C1 segment of cervical spinal cord (tissue), 14 donors: ENCODE measurements at places on chromosomes 7 and 10.
A peak's percentile ranks its signal among the peaks of the same experiment; 100 is the strongest.

DNA sequence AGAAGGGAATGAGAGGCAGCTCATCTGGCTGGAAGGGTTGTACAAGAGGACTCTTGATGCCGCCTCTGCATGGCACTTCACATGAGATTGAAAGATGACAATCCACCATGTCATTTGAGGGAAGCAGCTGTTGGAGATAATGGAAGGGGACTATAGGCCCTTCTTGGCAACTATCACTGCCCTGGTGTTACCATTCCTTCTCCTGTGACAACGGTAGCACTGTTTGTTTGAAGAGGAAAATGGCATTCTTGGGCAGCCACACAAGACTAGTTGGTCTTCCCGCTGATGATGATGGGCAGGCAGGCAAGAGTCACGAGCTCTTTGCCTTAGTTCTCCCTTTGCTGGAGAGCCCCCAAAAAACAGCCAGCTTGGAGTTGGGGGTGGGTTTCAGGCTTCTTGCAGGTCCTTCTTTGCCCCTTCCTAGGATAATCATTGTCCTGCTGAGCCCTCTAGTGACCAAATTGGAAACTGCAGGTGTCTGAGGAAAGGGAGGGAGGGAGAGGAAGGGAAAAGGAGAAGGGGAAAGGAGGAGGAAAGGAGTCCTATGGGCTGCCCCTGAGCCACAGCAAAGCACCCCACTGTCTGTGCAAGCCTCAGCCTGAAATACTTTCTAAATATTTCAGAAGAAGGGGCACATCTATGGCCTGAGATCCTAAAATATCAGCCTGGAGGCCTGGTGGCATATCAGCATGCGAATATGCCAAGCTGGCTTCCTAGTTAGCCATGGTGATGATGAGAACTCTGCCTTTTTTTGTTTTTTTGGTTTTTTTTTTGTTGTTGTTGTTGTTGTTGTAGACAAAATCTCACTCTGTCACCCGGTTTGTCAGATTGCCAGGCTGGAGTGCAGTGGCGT, 165.6 kb upstream of the KMT2E start:
- DNase-seq, result peak; percentile 73

DNA sequence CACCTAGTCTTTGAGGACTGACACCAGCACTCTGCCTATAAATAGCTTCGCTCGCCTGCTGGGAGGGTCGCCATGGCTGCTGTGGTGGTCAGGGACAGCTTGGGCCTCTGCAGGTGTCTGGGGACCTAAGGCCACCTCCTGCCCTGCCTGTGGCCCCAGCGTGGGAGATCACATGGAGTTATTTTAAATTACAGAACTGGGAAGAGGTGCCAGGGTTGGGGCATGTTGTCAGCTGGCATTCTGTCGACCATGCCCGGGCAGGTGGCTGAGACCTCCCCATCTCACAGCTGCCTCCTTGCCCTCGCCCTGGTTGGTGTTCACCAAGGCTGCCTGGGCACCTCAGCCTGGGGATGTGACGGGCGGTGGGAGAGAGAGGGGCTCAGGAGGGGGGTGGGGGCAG, 18.1 kb downstream of the SHH start:
- no peak for DNase-seq

- DNase-seq, result peak; percentile 91
These were observed 46.3 kb downstream of the PDK4 start for GRCh38 chr7:95549818-95550529.

DNA sequence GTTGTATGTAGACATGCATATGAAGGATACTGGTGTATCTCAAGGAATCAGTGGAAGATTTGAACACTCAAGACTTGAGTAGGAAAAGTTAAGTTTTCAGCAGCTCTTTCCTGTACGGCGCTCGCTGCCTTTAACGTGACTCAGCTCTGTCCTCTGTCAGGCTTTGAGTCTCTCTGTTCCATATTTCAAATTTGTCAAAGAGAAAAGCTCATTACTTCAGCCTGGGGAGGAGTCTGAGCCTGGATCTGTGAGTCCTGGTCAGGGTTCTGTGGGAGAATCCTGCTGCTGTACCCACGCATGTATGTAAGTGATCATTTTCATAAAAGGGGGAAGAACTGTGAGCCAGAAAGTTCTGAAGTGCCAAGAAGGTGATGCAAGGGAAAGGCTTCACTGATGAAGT, 13.8 kb upstream of the MPP7 start:
- DNase-seq, result no peak

GRCh38 chr10:71073451-71074175, 138.8 kb upstream of the UNC5B start:
- DNase-seq, result no peak

- no peak for DNase-seq
These were observed 21.3 kb downstream of the GBF1 start for GRCh38 chr10:102266670-102267069.

DNA sequence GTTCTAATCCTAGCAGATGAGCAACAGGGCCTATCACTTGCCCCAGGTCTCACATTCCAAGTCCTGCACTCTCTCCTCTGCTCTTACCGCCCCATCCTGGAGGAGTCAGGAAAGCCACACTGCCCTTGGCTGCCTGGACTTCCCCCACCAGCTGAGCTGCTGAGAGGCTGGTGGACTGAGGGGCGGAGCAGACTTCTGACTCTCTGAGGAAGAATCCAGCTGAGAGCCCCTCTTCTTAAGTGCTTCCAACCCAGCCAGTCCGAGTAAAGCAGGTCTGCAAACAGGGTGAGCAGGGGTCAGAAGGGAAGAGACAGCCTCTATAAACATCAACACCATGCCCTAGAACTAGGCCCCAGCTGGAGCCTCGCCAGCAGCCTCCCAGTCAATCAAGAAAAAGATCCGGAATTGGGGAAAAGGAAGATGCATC, 92.4 kb upstream of the TMEM72 start:
- no peak for DNase-seq

- no peak for DNase-seq
These were observed 79.7 kb upstream of the FERD3L start for GRCh38 chr7:19224951-19225350.

GRCh38 chr10:133141958-133142340, 18.1 kb upstream of the KNDC1 start:
- DNase-seq, result no peak

- no peak for DNase-seq
These were observed 30.8 kb downstream of the SHH start for GRCh38 chr7:155781433-155781832.

DNA sequence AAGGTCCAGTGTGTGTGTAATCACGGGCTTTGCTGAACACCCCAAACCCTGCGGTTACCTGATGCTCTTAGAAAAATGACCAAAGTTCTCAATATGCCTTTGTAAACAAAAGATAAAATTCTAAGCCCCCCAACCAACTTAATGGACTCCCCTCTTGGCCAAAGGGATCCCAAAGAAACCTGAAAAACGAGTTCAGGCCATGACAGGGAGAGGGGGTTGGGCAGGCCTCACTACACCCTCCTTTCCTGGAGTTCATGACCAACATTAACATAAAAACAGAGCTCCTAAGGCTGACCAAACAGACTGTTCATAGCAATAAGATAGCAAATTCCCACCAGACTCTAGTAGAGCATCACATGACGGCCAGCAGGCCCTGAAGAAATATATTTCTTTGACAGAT, 3.0 kb upstream of the VIPR2 start:
- DNase-seq, result no peak

GRCh38 chr7:28815928-28816373, 142.2 kb downstream of the TRIL start:
- no peak for DNase-seq

DNA sequence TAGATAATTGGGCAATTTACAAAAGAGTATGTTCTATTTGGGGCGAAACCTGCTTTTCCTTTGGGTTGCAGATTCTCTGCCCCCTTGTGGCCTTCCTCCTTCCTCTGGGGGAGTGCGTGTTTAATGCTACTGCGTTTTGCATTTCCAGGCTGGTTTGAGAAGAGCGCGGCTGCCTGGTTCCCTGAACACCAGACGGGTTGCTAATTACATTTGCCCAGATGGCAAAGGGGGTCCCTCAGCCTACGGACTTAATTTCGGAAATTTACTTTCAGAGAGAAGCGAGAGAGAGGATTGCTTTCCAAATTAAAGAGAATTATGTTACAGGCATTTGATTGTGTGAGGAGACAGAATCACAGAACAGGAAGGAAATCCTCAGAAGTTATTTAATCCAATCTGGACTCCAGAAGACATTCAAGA, 91.9 kb upstream of the JAZF1 start:
- peak; percentile 16 for DNase-seq

DNA sequence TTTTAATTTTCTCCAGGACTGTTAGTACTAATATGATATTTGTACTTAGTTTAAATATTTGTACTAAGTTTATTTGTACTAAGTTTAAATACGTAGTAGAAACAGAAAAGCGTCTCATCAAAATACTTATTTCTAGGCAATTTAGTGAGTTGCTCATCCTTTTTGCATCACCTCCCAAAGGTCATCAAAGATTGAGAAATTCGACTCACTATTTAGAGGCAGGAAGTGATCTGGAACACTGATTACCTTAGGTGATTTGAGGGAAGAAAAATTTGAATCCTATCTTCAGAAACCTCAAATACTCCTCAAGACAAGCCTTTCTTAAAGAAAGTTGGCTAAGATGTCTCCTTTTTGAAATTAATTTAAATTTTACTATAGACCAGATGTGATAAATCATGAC, 14.5 kb downstream of the WNT16 start:
- DNase-seq, result no peak

- no peak for DNase-seq
These were observed 199.4 kb upstream of the PRSS58 start for GRCh38 chr7:142457146-142457703.

DNA sequence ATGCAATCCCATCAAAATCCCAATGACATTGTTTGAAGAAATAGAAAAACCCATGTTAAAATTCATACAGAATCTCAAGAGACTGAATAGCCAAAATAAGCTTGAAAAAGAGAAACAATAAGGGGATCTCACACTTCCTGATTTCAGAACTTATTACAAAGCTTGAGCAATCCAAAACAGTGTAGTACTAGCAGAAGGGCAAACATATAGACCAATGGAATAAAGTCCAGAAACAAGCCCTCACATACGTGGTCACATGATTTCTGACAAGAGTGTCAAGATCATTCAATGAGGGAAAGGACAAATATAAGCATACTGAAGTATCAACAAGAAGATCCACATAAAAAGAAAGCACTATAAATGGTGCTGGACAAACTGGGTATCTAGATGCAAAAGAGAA, 31.9 kb downstream of the MICU1 start:
- no peak for DNase-seq

DNA sequence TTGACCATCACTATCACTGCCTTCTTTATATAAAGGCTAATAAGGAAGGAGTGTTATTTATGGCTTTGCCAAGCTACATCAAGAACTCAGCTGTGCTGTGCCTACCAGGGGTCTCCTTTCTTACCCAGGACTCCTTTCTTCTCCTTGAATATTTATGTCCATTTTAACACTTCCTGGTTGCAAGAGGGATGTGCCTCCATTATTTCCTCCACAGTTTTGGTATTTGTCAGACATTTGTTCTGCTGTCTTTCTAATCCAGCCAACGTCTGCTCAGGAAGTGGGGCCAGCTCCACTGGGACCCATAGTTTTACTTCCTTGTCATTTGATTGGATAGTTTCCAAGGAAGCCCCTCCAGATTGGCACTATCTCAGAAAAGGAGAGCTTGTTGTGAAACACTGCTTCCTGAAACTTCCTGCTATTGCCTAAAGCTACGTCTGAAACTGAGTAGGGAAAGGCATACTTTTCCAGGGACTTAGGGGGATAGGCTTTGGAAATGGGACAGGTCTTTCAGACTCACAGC, 6.6 kb upstream of the STRIP2 start:
- DNase-seq, result no peak

DNA sequence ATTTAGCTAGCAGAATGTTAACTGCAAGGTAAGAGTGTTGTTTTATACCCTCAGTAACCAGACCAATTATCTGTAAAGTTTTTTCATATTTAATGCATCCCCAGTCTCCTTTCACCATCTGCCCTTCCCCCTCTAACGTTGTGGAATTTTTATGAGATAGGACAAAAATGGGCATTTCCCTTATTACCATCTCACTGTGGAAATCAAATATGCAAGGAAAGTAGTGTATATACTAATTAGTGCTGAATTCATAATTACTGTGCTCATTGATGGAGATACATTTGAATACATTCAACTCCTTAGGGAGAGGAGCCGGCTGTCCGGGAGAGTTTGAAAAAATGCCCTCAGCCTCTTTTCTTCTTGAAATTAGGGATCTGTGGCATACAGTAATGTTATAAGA, 423.4 kb upstream of the MGMT start:
- no peak for DNase-seq

DNA sequence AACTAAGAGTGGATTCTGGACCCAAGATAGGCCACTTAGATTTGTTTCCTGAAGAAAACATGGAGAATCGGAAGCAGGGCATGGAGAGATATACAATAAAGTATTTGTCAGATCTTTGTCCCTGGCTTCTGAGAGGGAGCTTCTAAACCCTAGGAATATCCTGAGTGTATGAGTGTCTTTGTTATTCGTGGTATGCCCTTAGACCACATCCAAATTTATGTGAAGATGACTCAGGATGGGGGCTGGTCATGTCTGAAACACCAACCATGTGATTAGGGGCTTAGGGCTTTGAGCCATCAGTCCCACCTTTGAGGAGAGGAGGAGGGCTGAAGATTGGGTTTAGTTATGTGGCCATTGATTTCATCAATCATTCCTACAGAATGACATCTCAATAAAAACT, 69.7 kb upstream of the PLPP4 start:
- no peak for DNase-seq

GRCh38 chr7:15508258-15508657, 53.6 kb downstream of the AGMO start:
- peak; percentile 11 for DNase-seq

DNA sequence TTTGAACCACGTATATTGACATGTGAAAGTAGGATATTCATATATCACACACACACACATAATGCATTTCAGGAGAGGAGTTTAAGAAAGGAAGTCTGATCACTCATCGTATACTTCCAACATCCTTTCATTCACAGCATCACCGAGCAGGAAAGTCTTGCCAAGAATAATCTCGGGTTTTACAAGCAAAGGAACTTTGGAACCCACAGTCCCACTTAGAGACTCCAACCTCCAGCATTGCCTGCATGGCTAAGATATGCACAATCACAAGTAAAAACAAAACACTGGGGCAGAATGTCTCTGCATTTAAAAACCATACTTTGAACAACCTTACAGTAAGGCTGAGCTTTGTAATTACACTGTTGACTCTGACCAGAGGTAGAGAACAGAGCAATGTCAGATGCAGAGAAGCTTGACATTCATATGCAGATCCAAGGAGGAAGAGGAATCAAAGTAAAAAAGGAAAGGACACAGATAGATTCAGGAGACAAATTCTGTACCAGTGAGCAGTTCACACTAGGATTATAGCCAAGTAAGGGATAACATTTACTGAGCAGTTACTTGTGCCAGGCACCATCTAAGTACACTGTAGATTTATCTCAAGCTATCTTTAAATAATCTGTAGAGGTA, 14.8 kb downstream of the THSD7A start:
- DNase-seq, result no peak

DNA sequence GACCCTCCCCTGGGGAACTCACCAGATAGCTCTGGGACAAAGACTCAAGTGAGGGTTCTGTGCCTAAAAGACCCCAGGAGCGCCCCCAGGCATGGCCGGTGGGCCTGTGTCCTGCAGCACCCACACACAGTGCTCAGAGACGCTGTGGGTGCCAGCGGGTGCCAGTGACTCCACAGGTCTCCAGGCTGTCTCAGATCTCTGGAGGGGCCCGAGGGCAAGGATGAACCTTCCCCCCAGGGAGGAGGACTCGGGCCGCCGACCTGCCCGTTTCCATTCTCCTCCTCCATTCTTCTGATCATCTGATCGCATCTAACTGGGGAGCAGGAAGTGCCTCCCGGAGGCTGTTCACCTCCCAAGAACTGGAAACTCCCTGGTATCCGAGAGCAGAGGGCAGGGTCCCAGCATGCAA, 980 bp downstream of the ADAM8 start:
- DNase-seq, result no peak
